ENCODE measurements at places on chromosomes 16 and 17.

GRCh38 chr16:26765087-26765486, 301.6 kb upstream of the C16orf82 start:
- DNase-seq: peak; percentile 37

DNA sequence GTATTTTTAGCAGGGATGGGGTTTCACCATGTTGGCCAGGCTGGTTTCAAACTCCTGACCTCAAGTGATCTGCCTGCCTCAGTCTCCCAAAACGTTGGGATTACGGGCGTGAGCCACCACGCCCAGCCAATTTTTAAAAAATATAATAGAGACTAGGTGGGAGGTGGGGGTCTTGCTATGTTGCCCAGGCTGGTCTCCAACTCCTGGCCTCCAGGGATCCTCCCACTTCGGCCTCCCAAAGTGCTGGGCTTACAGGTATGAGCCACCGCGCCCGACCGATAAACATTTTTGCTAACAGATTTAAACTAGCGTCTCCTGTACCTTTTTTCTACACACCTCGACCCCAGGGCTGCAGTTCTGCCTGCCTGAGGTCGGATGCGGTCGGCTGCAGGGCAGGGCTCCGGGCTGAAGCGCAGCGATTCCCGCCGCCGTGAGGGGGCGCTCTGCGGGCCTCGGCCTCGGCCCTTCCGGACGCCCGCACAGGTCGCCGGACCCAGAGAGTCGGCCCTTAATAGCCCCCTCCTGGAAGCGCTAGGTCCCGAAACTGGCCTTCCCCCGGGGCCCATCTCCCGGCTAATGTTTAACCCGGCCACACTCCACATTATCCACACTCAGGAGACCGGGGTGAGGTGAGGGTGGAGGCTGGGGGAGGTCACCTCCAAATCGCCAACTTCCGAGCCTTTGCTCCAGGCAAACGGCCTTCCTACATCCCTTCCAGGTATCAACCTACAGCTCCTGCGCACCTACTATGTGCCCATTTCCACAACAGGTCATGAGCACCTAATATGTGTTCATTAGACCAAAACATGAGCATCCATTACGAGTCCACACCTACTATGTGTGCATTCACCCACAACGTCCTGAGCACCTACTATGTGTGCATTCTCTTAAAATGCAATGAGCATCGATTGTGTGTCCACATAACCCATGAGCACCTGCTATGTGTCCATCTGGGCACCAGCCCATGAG, 2.0 kb upstream of the GLIS2 start:
- peak; percentile 81 for DNase-seq

DNA sequence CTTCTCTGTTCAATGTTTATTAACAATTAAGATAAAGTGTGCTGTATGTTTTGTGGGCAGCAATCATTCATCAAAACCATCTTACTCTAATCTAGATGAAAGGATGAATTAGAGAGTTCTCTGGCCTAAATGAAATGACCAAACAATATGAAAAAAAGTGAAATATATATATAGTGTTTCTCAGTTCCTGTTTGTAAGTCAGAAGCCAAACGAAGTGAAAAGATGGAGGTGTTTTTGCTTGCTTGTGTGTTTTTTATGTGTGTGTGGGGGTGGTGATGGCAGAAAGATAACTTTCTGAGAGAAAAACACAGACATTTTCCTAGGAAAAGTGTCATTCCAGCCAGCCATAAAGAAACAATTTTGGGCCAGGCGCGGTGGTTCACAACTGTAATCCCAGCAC, 138.6 kb downstream of the CDH8 start:
- DNase-seq: no peak

DNA sequence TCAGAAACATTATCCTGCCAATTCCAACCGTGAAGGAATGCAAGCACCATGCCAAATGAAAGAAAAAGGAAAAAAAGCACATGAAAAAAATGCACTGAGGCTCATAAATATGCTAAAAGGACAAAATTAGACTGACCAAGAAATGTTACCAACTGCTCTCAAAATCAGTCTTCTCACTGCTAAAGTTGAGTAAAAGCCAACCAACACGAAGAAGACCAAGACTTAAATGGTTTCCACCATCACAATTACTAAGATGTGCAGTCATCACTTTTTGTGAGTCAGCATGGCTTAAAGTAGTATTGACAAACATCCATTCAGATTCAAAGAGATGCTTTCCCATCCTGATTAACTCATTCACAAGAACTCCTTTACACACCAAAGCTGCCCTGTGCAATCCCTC, 16.4 kb downstream of the CDYL2 start:
- DNase-seq: no peak

DNA sequence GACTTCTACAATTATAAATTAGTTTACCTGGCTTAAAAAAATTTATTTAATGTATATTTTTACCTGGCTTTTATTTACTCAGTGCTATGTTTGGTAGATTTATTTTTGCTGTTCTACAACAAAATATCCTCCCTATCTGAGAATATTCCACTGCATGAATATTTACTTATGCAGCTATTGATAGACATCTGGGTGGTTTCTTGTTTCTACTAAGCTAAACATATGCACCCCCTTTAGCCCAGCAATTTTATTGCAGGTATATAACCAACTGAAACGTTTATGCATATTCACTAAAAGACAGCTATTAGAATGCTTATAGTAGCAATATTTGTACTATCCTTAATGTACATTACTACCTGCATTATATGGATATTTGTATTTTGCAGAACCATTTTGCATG, 187.7 kb upstream of the CPHXL start:
- no peak for DNase-seq

GRCh38 chr17:42459801-42460281, 1.2 kb downstream of the ATP6V0A1 start:
- DNase-seq: peak; percentile 13

DNA sequence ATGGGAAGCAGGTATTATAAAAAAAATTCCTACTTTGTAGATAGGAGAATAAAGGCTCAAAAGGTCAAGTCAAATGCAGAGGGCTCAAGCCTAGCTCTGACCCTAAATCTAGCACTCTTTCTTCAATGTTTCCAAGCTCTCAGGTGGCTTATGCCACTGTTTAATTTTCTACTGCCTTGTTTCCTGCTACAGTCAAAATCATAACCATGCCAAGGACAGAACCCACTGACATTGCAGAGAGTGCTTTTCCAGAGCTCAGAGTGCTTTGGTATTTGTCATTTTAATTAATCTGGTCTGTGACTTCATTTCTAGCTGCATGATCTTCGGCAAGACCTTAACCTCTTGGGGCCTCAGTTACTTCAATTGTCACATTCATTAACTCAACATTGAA, 344.7 kb downstream of the CA10 start:
- no peak for DNase-seq

DNA sequence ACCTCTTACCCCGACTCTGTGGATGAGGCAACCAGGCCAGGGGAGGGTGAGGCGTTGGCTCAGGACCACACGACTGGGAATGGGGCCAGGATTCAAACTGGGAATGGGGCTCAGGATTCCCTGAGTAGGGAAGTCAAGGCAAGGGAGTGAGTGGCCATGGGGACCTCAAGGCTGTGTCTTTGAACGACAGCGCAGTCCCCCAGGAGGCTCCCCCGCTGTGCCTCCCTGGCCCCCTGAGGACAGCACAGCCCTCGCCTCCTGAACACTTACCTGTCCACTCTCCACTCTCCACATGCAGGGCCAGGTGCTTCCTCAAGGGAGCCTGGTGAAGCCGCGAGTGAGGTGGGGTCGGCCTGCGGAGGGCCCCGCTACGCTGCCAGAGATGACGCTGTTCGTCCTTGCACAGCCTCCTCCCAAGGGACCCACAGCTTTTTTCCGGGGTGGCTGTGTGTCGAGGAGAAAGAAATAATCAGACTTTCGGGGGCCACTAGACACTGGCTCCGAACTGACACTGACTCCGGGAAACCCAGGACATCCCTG, 6.9 kb downstream of the ZNF469 start:
- no peak for DNase-seq

DNA sequence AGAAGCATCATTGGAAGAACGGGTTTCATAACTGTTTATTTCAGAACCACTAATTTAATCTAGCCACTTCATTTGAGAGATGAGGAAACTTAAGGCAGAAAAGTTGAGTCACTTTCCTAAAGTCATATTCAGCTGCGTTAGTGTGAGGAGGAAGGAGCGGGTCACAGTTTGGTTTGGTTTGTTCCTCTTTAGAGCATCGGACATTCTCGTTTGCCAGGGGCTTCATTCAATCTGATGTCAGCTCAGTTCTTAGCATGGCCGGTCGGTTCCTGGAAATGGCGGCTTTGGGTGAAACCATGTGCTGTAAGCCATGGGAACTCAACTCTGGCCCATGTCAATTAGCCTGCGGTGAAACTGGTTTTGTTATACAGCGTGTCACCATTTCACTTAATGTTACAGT, 186.5 kb downstream of the LGALS9B start:
- DNase-seq: no peak

- DNase-seq: no peak
These were observed 36.3 kb downstream of the GAS7 start for GRCh38 chr17:10162096-10162495.

GRCh38 chr17:57195785-57196460, 60.4 kb upstream of the MSI2 start:
- no peak for DNase-seq

GRCh38 chr17:81036197-81036941, 1.4 kb downstream of the BAIAP2 start:
- no peak for DNase-seq

DNA sequence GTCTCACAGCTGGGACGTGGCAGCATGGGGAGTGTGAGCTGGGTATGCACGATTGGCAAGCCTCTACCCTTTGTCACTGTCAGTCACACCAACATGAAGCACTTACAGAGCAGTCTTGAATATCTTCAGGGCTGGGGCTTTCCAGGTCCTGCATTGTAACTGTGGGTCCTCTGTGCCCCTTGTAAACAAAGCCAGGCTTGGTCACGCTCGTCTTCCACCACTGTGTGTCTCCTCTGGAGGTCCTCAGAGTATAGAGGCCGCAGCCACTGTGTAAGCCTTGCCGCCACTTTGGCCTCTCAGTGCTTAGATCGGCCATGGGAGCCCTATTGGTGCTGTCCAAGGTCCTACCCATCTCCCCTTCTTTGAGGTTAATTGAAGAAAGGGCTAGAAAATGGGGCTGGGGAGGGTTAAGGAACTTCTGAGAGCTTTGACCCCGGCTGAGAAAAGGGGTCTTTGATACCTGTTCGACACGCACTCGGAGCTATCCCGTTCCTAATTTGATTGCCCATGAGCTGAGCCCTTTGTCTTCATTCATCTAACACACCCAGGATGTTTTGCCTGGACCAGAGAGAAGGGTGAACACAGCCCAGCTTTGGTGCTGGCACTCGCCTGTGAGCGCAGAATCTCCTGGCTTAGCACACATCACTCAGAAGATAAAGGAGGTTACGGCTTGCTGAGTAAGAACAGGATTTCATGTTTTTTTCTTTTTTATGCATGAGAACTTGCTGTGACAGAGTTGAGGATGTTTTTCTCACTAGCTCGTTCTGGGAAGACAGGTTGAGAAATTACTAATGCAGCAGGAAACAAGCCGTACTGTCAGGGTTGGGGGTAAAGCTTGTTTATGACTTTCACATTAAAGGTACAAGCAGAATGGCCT, 267.9 kb downstream of the CPPED1 start:
- peak; percentile 74 for DNase-seq
